Bronchial epithelial cell (primary cell): ENCODE measurements at places on chromosomes 13 and 19.

GRCh38 chr19:6229951-6230712 lies 49.6 kb downstream of the MLLT1 start:
- DNase-seq, result no peak

GRCh38 chr19:18340990-18341868 lies 831 bp downstream of the PGPEP1 start:
- DNase-seq, result no peak

- DNase-seq, result no peak
These were observed 309 bp downstream of the LMTK3 start for GRCh38 chr19:48511321-48511731.

- DNase-seq, result no peak
These were observed 693 bp downstream of the RFXAP start for GRCh38 chr13:36819739-36820090.

DNA sequence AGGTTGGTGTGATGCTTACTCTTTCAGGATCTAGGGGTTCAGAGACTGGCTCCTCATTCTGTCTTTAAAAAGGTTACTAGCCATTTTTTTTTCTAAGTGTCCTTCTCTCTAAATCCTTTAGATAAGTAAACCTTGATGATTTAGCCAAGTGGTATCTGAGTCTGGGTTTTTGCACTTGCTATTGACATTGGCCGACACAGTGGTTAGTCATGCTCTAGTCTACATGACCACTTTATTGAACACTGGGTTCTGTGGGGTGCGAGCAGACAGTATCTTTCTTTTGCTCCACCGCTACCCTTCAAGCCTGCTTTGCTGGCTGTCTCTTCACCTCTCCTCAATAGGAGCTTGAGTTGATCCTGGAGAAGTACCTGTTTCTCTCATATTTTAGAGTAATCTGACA lies 6.2 kb upstream of the NUP58 start:
- DNase-seq, result peak; percentile 55
